ENCODE measurements at places on chromosomes 2 and 18. TPM values are rescaled to one million over a fixed set of nuclear protein-coding genes. Genes with fewer than 3 reads are reported as not detected.
A peak's percentile ranks its signal among the peaks of the same experiment; 100 is the strongest.

DNA sequence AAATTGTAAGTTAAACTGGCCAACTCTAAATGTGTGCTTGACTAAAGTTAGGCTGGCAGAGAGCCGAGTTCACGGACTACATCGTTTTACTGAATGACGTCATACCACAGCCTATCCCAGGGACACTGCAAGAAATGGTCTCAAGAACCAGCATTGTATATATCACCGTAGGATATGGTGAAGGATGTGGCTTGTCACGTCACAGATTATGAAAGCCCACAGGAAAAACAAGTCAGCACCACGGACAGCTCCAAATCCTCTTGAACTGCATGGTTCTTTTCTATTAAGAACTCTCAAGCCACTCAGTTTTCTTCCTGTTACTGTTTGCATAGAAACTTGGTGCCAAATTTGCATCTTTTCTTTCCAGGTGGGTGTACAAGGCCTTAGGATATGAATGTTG lies 85.1 kb upstream of the ACAA2 start:
- no peak for DNase-seq

The PDCD1 gene
- total RNA-seq: not detected

GRCh38 chr2:173124441-173124840 lies 48.8 kb downstream of the MAP3K20 start:
- DNase-seq: peak; percentile 73

GRCh38 chr2:139354518-139354917 lies 574.3 kb upstream of the NXPH2 start:
- DNase-seq: peak; percentile 13

DNA sequence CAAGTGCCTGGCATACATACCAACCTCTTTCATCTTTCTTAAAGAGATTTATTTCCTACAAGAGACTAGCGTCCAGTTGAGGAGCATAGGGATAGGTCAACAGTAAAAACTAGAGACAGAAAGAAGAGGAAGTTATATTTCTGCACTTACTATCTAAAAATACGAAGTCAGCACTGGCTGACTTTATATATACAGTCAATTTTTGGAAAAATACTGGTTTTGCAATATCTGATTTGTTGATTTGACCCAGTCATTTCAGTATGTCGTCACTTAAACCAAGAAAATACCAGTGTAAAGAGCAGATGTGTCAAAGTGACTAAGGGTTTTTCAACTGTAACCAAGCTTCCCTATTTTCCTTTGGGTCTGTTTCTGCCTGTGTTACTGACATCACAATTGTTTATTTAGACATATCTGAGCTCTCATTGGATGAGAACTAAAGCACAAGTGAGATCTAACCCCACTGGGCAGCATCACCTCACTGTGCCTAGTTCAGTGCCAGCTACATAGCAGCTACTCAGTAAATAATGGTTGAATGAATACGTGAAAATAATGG lies 23.0 kb downstream of the CYTIP start:
- DNase-seq: no peak

DNA sequence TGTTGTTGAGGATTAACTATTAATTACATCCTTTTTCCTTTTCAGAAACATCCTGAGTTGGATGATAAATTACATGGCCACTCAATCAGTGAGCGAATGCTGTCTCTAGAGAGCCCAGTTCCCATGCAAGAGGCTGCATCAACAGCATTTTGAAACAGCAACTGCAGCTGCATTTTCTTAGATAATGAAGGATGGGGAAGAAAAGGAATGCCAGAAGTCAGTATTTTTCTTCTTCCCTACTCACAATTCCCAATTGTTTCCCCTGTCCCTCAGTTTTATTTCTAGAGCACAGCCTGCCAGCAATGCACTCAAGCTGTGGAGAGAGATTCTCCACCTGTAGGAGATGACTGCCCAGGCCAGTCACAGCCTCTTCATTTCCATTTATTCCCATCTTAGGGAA lies 6.9 kb downstream of the SCN7A start:
- no peak for DNase-seq

DNA sequence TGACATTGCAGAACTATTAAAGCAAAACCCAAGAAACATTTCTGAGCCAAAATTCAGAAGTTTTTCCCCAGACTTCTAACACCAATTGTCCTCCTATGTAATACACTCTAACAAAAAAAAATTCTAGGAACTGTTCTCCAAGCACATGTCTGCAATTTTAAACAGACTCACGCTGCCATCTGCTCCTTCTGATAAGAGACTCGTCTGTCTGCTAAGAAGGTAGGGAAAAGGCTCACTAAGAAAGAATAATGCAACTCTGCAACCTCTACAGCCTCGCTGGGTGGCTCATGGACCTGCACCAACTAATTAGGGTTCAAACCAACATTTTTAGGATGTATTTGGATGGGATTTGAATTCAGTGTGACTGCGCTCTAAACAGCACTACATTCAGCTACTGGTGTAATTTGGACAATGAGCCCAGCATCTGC lies 366.5 kb downstream of the DSC3 start:
- no peak for DNase-seq

The PROC gene
- total RNA-seq: 0.82 TPM

All from foreskin keratinocyte (primary cell).